ENCODE measurements at places on chromosomes 3 and 15.

DNA sequence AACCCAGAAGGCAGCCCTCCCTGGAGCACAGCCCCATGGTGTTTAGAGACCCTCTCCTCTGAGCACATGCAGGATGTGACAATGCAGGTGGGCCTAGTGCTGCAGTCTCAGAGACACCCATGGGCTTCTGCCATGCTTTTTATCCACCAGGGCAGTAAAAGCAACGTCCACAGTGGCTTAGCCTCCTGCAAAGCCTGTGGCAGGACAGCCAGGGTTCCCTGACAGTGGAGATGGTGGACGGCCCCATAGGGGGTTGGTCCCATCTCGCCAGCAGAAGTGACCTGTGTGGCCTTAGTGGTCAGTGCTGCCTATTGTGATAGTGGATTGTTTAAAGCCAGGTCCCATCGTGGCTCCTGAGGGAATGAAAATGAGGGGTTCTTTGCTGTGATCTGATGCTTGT lies 46.6 kb downstream of the APBA2 start:
- no peak for DNase-seq

GRCh38 chr15:70617076-70617910 lies 146.1 kb downstream of the UACA start:
- no peak for DNase-seq

GRCh38 chr15:33908406-33908805 lies 59.9 kb upstream of the CHRM5 start:
- DNase-seq: no peak

GRCh38 chr15:75945953-75946352 lies 42.3 kb downstream of the FBXO22 start:
- DNase-seq: no peak

- DNase-seq: no peak
Measured at GRCh38 chr3:33941804-33942203, 143.4 kb downstream of the PDCD6IP start.
